Motor neuron (in vitro differentiated cells): ENCODE measurements at places on chromosomes 12 and 14. TPM values are rescaled to one million over a fixed set of nuclear protein-coding genes. Genes with fewer than 3 reads are reported as not detected.

DNA sequence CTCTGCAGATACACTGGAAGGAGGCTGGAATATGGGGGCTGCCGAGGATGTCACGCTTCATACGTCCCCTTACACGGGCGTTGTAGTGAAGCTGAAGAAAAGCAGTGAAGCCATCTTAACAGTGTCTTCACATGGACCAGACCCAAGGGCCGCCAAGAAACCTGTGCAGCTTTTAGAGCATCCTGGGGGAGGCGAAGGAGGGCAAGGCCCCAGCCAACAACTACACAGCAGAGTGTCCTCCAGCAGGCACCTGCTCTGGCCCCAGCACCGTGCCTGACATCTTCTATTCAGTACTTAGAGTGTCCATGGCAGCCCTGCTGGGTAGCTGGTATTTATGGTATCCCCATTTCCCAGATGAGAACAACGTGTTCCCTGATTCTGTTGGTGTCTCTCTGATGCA is 48.9 kb upstream of the RIN3 start:
- ATAC-seq, result no peak

GRCh38 chr12:27096420-27096819 is 14.0 kb upstream of the C12orf71 start:
- no peak for ATAC-seq

- no peak for ATAC-seq
Measured at GRCh38 chr12:14577344-14577743, 9.7 kb upstream of the PLBD1 start.

DNA sequence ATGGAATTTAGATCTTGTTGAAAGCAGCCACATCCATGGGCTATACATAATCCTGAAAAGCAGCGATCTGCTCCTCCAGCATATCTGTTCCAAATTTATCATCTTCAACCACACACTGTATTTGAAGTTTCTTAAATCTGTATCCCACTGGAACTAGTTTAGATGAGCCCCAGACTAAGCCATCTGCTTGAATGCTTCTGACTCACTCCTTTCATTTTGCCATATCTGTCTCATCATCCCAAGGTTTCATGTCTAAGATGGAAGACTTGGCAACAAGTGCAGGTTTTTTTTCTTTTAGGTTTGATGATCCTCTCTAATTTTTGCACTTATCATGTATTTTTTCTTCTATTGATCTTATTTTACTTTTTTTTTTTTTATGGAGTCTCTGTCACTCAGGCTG is 54.4 kb upstream of the TMEM263 start:
- ATAC-seq, result no peak

- no peak for ATAC-seq
Measured at GRCh38 chr12:114006482-114007425, 40.6 kb upstream of the RBM19 start.

DNA sequence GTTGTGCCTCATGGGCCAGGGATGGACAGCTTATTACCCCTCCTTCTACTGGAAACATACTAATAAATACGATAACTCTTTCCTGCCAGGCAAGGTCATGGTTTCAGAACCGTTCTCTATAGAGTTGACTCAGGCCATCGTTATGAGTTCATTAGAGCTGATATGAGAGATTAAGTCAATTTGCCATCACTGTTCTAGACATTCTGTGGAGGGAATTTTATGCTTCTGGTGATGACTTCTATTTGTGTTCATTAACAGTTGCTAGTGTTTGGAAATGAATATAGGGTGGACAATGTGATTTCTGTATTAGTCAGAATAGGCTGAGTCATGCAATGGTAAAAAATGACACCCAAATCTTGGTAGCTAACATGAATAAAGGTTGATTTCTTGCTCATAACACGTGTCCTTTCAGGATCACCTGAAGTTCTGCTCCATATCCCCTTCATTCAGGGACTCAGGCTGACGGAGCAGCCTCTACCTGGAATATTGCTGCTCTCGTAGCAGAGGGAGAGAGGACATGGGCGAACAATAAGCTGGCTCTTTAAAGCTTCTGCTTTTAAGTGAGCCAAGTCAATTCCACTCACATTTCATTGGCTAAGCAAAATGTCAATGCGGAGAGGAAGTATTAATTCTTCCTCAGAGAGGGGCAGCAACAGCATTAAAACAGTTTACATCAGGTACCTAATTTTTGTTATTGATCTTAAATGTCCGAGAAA is 18.5 kb upstream of the TBPL2 start:
- peak; percentile 85 for ATAC-seq

- no peak for ATAC-seq
Measured at GRCh38 chr14:64556526-64556925, 6.8 kb downstream of the PPP1R36 start.

GRCh38 chr12:19201661-19202060 is 72.1 kb downstream of the PLEKHA5 start:
- ATAC-seq, result no peak

- no peak for ATAC-seq
Measured at GRCh38 chr14:67559639-67560038, 26.5 kb downstream of the PLEKHH1 start.

GRCh38 chr14:64928239-64929013 is 14.1 kb downstream of the GPX2 start:
- ATAC-seq, result no peak

- ATAC-seq, result peak; percentile 5
Measured at GRCh38 chr14:77024171-77024691, 4.3 kb downstream of the IRF2BPL start.

- ATAC-seq, result no peak
Measured at GRCh38 chr12:88433997-88434703, 146.1 kb downstream of the KITLG start.

DNA sequence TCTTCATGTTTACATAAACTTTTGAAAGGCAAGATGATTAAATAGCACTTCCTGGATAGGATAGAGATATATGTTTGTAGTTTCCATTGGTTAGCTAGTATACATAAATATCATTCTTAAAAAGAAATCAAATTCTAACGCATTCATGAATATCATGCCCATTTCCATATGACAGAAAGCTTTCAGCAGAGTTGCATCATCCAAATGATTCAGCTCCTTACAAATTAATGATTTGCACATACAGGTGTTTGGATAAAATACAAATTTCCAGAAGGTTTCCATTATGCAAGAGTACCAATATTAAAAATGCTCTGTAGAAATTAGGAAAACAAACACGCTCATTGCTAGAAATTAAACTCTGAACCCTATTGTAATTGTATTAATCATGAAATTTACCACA is 264.4 kb downstream of the FOXG1 start:
- ATAC-seq, result no peak

DNA sequence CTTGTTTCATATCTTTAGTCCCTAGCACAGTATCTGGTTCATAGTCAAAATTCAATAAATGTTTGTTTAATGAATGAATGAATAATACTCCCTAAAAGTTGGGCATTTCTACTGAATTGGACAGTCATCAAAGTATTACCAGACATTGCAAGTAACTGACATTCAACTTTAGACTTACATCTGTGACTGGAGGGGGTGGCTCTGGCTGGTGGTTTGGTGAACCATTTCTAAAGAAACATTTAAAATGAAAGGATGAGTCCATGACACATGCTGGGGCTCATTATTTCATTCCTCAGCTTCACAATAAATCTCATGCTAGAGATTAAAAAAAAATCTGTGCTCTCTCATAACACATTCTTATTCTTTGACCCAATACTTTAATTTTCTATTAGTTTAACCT is 20.6 kb upstream of the CSRNP2 start:
- ATAC-seq, result no peak

- no peak for ATAC-seq
Measured at GRCh38 chr14:33126433-33126832, 187.8 kb downstream of the NPAS3 start.

DNA sequence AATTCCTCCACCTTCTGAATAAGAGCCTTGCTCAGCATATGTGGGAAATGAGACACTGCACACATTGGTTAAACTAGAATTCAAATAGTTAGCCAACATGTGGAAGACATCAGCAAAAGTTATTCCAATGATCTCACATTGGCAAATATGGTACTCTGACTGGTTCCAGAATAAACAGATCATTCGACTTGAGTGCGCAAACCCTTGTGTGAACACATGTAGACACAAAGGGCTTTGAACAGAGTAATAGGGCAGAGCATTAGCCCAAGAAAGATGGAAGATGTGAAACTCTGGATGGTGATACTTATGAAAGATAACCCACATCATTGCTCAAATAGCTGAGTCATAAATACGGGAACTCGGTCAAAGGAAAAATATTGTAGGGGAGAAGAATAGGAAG is 1133.4 kb upstream of the SEL1L start:
- ATAC-seq, result no peak

DNA sequence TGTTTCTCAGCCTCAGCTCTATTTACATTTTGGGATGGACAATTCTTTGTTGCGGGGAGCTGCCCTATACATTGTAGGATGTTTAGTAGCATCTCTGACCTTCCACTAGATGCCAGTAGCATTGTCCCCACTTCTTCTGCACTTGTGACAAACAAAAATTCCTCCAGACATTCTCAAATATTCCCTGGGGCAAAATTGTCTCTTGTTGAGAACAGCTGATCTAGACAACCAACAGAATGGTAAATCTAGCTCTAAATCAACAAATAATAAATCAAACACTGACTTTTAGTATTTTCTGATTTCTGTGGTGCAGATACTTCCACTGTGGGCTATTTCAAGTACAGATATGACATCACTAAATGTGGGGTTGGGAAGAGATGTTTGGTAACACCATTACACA is 60.7 kb downstream of the MSRB3 start:
- ATAC-seq, result no peak

DNA sequence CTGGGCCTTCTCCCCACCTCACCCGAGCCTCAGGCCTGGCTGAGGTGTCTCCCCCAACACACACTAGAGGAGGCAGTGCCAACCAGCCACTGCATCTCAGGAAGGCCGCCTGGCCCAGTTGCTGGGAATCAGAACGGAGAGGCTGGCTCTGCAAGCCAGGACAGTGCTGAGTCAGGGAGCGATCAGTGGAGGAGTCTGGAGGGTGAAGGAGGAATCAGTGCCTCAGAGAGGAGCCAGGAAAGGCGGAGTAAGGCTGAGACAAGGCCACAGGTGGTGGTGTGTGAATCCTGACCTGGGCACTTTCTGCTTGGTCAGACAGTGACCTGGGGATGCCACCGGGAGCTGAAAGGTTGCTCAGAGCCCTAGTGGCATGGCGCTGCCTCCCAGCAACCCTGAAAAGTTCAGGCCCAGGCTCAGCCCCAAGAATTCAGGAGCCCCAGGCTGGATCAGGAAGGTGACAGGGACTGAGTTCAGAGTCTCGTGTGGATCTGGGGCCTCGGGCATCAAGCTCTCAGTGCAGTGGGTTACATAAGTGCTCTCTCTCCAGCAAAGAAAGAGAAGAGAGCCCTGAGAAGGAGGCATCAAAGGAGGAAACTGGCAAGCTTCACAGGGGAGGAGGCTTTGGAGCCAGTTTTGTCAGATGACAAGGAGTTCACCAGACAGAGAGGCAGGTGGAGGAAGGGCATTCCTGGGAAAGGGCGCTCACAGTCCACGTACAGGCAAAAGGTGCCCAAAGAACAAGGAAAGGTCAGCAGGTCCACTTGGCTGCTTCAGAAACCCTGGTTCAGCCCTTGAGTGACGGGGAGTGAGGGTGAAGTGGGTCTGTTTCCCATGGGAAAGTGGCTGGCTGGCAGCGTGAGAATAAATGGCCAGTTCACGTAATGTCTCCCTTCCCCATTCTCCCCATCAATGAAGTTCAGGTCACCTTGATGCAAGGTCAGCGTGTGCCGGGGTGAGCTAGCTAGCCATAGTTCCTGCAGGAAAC is 87.8 kb downstream of the ZFP36L1 start:
- ATAC-seq, result no peak

- ATAC-seq, result peak; percentile 99
Measured at GRCh38 chr12:125533434-125534029, 468.3 kb downstream of the AACS start.

- no peak for ATAC-seq
Measured at GRCh38 chr12:113051759-113052158, 4.8 kb upstream of the DTX1 start.

DNA sequence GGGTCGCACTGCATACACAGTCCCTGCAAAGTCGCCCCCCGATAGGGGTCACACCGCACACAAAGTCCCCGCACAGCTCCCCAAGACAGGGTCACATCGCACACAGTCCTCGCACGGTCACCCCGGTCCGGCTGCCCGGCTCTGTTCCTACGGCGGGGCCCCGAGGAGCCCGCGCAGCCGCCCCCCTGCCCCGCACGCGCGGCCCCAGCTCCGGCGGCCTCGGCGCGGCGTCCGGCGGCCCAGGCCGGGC is 300 bp downstream of the SSH1 start:
- no peak for ATAC-seq

DNA sequence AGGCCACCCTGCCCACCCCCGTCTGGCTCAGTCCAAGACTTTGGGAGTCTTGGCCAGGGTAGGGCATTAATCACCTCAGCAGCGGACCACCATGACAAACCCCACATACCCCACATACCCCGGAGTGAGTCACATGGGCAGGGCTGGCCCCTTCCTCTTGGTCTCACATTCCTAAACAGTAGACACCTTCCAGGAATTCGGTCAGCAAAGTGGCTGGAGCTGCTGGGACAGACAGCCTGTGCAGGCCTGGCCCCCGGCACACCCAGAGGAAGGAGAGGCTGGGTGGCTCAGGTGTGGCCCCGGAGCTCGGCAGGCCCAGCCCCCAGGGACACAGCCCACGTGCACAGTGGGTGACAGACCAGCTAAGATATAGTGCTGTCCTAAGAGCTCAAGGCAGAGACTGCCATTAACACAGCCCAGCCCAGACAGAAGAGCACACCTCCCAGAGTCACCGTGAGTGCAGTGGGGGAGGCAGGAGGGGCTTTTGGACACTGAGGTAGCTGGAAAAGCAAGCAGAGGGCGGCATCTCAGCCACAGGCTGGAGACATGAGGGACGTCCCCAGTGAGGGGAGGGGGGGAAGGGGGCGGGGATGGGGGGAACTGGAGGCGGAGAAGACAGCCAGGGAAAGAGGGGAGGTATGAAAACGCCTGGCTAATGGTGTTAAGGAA is 24.0 kb downstream of the CCDC85C start:
- ATAC-seq, result peak; percentile 83

DNA sequence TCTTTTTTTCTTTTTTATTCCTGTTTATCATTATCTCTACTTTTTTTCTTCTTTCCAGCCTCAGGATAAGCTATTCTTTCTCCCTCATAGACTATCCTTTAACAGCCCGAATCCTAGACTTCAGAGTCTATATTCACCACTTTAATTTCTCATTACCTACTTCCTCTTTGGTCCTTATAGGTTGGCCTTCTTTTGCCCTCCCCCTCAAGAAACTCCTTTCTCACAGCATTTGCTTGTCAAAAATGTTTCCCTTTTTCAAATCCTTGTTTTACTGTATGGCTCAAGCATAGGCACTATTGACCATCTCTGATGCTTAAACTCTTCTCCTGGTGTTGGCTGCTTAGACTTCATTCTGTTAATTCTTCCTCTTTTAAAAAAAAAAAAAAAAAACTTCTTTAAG is 52.5 kb downstream of the KIAA0586 start:
- no peak for ATAC-seq

The CCDC175 gene
- not detected in 2 replicates for total RNA-seq

The GPX2 gene
- total RNA-seq, result 0.23 and 0.92 TPM in 2 replicates

The TCL1B gene
- 0.23 TPM in 1 of 2 replicates, not detected in the other for total RNA-seq

The ETV6 gene
- 3.8 and 5.1 TPM in 2 replicates for total RNA-seq

The KRT77 gene
- 0.56 TPM in 1 of 2 replicates, not detected in the other for total RNA-seq

The PGF gene
- 1.8 TPM in 2 replicates for total RNA-seq

The GPR137C gene
- 0.05 and 0.31 TPM in 2 replicates for total RNA-seq

The FAM181A gene
- total RNA-seq, result 28.2 and 29.9 TPM in 2 replicates
